Vagina (tissue), 2 donors: ENCODE measurements at places on chromosomes 5 and 9.

- DNase-seq, result no peak
These were observed 56.9 kb downstream of the MACIR start for GRCh38 chr5:103315455-103315854.

GRCh38 chr5:57037355-57037754 is 85.4 kb upstream of the MIER3 start:
- DNase-seq, result no peak

- no peak for DNase-seq
These were observed 39.3 kb downstream of the ST8SIA4 start for GRCh38 chr5:100863739-100864138.

- no peak for DNase-seq
These were observed 429.2 kb upstream of the KLF4 start for GRCh38 chr9:107918749-107919148.
